ENCODE measurements at places on chromosomes 7 and 10.

DNA sequence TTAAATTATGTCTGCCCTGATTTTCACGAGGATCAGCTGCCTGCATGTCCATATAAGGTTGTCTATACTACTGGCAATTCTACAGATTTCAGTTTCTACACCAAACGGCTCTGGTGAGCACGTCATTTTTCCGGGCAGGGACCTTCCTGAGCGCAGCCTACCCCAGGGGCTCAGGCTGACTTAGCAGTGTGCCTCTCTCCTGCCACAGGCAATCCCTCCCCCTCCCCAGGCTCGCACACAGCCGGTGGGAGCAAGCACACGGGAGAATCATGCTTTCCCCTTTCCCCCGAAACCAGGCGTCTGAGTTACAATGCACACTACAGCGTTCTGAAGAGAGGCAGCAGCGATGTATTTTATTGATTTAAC is 1.7 kb downstream of the KLF6 start:
- peak; percentile 2 for ATAC-seq

GRCh38 chr7:113085781-113086390 is 741 bp downstream of the GPR85 start:
- peak; percentile 34 for ATAC-seq

GRCh38 chr7:101321491-101322401 is at the start of gene IFT22:
Gene IFT22 (minus strand): TSS chr7:101321812. CDS start chr7:101321709, 103 bp downstream.
- peak; percentile 98 for ATAC-seq

- ATAC-seq: no peak
Observed at GRCh38 chr10:78491812-78492211, 458.1 kb downstream of the RPS24 start.

DNA sequence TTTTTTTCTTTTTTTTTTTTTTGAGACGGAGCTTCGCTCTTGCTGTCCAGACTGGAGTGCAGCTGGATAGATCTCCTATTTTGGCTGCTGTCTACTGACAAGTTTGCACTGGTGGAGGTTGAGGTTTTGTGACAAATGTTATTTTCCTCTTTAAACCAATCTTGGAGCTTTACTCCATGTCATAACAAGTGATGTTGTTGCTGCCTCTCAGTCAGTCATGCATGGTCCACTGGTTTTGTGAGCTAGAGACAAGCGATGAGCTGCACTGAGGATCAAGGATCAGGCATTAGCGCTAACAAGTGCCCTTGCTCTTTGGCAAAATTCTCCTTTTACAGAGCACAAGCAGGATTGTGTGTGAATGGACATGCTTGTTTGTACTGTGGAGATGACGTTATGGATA is 805 bp upstream of the WDFY4 start:
- ATAC-seq: no peak

DNA sequence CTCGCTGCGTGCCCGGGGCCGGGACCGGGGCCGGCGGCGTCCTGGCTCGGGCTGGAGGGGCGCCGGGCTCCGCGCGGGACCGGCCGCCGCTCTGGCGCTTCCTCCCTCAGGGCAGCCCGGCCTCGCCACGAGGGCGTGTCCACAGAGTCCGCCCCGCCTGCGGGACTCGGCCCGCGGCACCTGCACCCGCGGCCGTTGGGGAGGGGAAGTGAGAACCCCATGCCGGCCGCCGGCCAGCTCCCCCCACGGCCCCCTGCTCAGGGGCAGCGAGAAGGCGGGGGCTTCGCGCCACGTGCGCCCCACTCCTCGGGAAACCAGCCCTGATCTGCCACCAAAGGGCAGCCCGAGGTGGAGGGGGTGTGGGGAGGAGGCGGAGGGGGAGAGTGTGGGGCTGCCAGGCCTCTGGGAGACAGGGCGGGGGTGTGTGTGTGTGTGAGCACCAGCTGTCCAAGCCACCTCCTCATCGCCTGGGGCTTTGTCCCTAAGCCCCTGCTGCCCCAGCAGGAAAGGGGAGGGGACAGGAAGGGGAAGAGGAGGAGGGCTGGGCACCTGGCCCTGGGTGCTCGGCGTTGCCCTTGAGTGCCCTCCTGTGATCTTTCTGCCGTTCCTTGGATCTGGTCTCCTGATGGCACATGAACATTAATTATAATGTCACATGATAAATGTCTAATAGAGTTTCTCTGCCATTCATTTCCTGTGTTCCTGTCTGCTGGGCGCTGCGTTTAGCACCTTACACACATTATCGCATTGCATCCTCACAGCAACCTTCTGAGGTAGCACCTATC is at the start of gene PIK3AP1:
TSS of gene PIK3AP1 (minus strand) at position 93 of the 785 bp plus-strand sequence. CDS start 120 bp downstream, outside the sequence.
- ATAC-seq: peak; percentile 72

DNA sequence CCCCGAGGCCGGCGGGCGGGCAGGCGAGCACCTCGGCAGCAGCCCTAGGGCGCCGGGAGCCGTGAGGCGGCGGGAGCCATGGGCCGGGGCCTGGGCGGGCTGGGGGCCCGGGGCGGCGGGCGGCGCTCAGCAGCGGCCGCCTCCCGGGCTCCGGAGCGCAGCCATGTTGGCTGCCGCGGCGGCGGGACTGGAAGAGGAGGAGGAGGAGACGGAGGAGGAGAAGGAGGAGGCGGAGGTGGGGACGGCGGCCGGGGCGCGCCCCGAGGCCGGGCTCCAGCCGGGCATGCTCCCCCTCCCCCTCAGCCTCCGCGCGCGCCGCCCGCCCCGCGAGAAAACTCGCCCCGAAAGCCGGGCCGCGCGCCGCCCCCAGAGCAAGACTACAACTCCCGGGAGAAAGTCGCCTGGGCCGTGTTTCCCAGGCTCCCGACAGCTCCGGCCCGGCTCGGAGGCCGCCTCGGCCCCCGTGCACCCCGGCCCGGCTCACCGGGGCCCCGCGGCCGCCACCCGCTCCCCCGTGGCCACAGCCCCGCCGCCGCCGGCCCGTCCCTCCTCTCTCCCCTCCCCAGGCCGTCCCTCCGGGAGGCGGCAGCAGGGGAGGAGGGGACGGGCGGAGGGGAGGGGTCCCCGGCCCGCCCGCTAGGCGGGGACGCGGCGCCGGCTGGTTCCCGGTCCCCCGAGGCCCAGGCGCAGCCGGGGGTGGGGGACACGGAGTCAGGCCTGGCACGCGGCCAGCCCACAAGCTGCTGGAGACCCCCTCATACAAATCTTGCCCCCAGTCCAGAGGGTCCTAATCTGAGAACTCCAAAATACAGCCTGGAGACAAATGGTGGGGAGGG is at the start of gene DLG5:
TSS of gene DLG5 (minus strand) at position 190 of the 836 bp plus-strand sequence. CDS start 235 bp downstream, outside the sequence.
- peak; percentile 71 for ATAC-seq

- ATAC-seq: peak; percentile 68
Observed at GRCh38 chr10:77925795-77926565, 575 bp downstream of the DLG5 start.

- ATAC-seq: no peak
Observed at GRCh38 chr10:7102557-7103349, 308.1 kb downstream of the SFMBT2 start.

GRCh38 chr7:45294559-45294958 is 137.0 kb downstream of the RAMP3 start:
- no peak for ATAC-seq

DNA sequence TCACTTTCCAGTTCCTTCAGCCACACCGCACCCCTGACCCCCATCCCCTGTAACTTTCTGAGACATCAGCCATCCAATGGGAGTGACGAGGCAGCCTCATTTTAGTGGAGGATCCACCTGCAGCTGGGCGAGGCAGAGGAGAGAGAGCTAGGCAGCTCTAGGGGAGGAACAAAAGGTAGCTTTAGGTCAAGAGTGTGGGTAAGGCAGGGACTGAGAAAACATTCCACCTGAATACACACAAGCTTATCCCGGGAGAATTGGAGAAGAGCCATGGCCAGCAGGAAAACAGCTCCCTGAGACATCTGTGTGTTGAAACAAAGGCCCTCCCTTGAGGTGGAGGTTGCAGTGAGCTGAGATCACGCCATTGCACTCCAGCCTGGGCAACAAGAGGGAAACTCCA is 6.7 kb upstream of the KLRG2 start:
- ATAC-seq: no peak

GRCh38 chr7:19508124-19508523 is 200.7 kb downstream of the POLR1F start:
- ATAC-seq: no peak

GRCh38 chr10:71473671-71474599 is 77.2 kb downstream of the CDH23 start:
- ATAC-seq: no peak

DNA sequence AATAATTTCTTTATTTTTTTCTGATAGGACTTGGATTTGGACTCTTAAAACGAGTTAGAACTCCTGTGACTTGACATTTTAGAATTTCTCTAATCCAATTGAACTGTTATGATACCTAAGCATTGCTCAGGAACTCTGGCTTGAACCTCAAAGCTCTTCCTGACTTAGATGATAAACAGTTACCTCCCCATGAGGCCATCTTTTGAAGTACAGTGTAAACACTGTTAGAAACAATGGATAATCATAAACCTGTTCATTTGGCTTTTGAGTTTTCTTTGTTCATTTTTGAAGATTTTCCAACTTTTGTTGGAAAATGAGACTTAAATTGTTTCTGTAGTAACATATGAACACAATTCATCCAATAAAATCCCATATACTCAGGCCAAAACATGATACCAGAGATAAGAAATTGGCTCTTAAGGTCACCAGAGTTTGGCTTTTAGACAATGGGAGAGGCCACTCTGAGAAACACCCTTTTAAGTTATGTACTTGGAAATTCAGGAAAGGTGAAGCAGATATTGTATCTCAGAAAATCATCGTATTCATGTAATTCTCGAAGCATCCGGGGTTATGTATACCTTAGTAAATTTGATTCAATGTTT is 59.6 kb downstream of the RUNDC3B start:
- ATAC-seq: no peak

DNA sequence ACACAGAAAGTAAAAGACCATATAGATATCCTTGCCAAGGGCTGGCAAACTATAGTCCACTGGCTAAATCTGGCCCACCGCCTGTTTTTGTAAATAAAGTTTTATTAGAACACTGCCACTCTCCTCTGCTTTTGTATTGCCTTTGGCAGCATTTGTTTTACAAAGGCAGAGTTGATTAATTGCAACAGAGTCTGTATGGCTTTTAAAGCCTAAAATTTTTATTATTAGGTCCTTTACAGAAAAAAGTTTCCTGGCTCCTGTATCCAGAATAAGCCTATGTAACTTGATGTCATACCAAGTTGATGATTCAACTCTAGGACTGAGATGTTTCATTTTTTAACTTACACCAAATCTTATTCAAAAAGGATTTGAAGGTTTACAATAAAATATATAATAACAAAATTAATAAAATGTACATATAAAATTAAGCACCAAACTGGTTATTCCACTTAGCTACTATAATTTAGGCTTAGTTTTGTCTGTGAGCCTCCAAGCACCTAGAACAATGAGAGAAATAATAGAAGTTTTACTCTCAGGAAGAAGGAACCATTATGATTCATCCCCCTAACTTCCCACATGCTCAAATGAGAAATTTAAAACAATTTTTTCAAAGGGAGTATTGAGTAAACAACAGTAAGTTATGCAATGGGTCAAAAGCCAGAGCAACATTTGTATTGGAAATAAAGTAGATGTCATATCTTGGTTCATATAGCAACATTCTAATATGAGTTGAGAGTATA is 31.9 kb downstream of the CPED1 start:
- ATAC-seq: peak; percentile 49

- ATAC-seq: no peak
Observed at GRCh38 chr7:193481-194251, 1.3 kb downstream of the FAM20C start.

- ATAC-seq: no peak
Observed at GRCh38 chr10:28840971-28841370, 163.7 kb downstream of the BAMBI start.

- no peak for ATAC-seq
Observed at GRCh38 chr10:4062751-4063150, 277.7 kb upstream of the KLF6 start.

- no peak for ATAC-seq
Observed at GRCh38 chr10:47207281-47207615, 92.7 kb upstream of the GDF10 start.

DNA sequence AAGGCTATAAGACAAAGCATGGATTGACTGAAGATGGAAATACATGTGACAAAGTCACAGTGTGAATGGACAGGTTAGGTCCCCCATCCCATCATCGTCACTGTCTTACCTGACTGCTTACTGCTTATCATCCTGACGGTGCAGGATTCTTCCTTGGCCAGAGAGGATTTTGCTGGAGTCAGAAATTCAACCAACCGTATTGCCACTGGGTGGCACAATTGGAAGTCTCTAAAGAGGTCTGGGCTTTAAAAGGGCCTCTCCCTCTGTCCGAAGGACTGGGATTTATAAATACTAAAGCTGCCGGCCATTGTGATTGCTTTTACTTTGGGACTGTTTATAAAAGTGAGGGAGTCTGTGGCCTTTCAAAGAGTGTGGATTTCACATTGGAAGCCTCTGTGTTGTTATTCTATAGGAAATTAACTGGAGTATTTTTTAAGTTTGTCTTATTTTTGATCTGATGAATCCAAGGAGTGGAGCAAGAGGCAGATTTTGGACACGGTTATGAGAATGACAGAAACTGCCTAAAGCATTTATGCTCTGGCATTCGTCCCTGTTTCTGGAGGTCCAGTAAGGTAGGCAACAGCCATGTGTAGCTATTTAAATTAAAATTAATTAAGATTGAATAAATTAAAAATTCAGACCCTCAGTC is 113.3 kb upstream of the CREB5 start:
- peak; percentile 98 for ATAC-seq

- ATAC-seq: no peak
Observed at GRCh38 chr10:1687190-1687589, 50.1 kb downstream of the ADARB2 start.

DNA sequence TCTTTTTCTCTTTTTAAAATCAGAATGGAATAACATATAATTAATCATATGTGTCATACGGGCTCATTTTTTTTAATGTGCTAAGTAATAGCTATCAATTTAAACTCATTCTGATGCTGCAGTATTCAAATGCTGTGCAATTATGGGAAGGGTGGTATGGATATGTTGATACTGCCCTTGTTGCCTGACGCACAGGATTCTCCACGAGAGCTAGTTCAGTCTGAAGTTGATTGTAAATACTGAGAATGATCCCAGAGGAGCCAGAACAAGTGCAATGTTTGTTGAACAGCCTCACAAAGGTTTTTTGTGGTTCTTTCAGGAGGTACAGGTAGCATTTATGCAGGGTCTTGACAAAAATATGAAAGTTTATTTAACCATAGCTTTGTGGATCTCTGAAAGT is 13.4 kb downstream of the NPY start:
- no peak for ATAC-seq

- peak; percentile 83 for ATAC-seq
Observed at GRCh38 chr10:60964257-60965235, 20.6 kb upstream of the RHOBTB1 start.

- ATAC-seq: no peak
Observed at GRCh38 chr10:84543948-84544347, 215.6 kb downstream of the CCSER2 start.

- ATAC-seq: peak; percentile 18
Observed at GRCh38 chr10:30011956-30012647, 47.3 kb downstream of the JCAD start.

GRCh38 chr7:101933688-101934121 is 116.3 kb downstream of the CUX1 start:
- no peak for ATAC-seq

- peak; percentile 44 for ATAC-seq
Observed at GRCh38 chr10:68156373-68157185, 47.3 kb downstream of the MYPN start.

Data from SK-N-SH treated with all-trans-retinoic acid at 6 μM for 48 hours (cell line).